ENCODE measurements at places on chromosomes 13 and 19.

GRCh38 chr19:3699741-3700241 lies 477 bp downstream of the PIP5K1C start:
- no peak for DNase-seq

DNA sequence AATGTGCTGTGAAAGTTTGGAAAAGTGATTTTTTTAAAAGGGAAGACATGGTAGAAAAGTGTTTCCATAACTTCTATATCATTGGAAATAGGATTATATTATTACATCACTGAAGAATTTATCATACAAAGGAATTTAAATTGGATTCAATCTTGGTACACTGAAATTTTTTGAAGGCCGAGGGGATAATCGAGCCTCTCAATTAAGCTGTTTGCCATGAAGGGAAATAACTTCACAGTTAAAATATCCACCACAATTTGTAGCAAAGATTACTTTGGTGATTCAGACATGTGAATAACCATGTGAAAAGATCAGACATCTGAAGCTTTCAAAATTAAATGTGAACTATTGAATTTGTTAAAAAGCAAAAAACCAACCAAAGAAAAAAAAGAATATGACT lies 215.3 kb downstream of the KLF5 start:
- DNase-seq: no peak

- DNase-seq: no peak
Observed at GRCh38 chr13:81488021-81488420, 1147.1 kb upstream of the SPRY2 start.

- DNase-seq: no peak
Observed at GRCh38 chr13:49443357-49443703, 534 bp downstream of the CAB39L start.

DNA sequence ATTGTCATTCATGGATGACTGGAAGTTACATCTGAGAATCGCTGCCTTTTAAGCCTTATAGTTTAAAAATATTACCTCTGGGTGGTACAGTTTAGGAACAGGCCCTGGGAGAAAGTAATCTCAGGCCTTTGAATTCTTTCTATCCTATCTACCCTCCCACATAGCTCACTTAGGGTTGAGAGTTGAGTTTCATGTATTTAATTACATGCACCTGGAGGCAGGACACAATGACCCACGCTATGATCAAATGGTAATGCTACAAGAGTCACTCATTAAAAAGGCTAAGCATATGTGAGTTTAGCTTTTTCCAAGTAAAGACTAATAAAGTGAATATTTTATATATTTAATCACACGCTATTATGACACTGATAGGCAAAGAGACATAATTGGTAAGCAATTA lies 25.3 kb upstream of the MED4 start:
- DNase-seq: no peak

DNA sequence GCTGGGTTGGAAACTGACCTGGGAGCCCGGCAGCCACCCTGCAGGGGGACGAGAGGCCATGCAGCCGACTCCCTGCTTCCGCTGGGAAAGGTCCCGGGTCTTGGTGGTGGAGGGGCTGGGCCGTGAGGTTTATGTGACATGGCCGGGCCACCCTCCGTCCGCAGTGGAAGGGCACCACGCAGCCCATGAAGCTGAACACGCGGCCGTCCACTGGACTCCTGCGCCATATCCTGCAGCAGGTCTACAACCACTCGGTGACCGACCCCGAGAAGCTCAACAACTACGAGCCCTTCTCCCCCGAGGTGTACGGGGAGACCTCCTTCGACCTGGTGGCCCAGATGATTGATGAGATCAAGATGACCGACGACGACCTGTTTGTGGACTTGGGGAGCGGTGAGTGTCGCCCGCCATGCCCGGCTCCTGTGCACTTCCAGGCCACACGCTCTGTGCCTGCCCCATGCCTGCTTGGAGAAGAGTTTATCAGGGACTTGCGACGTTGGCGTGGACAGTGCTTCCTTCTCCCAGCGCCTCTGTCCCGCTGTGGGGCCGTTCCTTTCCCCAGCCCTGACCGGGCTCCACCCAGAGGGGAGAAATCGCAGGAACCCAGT lies 27.2 kb downstream of the DOT1L start:
- no peak for DNase-seq

DNA sequence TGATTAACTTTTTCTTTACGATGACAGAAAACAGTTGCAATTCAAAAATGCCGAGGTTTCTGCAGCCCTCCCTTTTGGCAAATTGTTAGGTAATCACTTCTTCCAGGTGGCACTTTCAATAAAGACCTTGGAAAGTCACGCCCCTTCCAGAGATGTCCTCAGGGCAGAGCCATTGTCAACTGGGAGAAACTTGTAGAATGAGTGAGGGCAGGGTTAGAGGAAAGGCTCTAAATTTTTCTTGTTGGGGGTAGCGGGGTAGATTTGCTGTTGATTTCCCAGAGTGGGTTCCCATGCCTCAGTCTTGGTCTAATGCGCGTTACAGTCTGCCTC lies 421.1 kb downstream of the FGF9 start:
- DNase-seq: no peak

DNA sequence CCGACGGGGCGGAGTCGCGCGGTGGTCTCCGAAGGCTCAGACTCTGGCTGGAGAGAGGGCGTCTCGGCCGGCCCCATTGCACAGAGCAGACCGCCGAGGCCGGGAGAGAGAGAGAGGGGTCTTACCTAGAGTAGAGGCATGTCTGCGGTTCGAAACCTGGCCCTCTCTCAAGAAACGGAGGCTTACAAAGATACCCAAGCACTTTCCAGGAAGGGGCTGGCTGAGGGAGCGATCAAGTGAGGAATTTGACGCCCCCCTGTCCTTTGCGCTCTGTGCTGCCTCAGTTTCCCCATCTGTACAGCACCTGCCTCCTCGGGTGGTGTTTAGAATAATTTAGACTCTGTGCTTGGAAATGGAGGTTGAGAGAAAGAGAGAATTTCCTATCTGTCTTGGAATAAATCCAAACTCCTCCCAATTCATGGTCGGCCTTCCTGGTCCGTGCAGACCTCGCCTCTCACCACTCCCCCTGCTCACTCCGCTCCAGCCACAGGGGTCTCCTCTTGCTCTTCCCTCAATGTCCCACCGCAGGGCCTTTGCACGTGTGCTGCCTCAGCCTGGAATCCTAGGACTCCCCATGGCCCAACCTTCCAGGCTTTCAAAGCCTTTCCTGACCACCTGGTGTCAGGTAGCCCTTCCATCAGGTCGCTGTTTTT lies 658 bp upstream of the ISOC2 start:
- DNase-seq: no peak

DNA sequence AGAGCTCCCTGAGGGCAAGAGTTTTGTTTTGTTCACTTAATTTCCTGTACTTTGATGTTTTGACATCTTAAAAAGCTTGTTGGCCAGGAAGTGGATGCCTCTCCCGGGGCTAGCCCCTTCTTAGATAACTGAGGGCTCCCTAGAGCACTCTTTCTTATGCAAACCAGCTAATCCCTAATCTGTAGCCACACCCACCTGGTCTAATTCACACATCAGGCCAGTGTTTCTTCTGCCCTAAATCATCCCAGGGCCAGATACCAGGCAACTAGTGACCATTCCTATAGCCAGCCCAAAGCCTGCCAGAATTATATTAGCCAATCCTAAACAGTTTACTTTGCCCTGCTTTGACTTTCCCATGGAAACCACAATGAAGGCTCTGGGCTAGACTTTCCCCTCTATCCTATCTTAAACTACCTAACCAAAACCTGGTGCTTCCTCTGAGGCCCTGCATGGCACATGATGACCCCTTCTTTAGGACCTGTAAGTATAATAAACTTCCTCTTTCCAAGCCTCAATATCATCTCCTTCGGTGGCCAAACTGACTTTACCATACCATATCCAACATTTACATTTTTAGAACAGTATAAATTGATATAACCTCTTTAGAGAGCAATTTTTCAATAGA lies 24.8 kb downstream of the WBP4 start:
- no peak for DNase-seq

- no peak for DNase-seq
Observed at GRCh38 chr13:99985241-99985874, 3.8 kb downstream of the ZIC2 start.

- DNase-seq: no peak
Observed at GRCh38 chr19:46890423-46891170, 29.8 kb downstream of the ARHGAP35 start.

GRCh38 chr13:60494296-60494695 lies 97.3 kb downstream of the TDRD3 start:
- no peak for DNase-seq

DNA sequence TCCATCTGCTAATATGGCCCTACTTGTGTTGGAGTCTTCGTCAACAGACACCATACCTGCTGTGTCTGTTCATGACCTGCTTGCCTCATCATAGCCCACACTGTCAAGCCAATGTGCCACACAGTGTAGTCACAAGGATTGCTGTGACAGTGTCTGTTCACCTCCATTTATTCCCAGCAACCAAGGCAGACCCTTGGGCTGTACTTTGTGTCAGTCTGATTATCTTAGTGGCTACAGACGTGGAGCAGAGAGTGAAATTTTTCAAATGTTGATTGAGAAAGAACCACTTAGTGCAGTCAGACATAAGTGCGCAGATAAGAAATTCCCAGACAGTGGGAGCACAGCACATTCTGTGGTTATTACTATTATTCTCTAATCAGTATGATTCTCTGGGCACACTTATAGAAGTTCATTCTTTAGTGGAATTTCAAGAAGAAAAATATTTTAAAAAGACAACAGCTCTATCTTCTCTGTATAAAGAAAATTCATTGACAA lies 184.6 kb downstream of the GPC6 start:
- no peak for DNase-seq

GRCh38 chr13:48492470-48493065 lies 40.3 kb downstream of the RCBTB2 start:
- no peak for DNase-seq

- DNase-seq: no peak
Observed at GRCh38 chr13:30802501-30802900, 67.2 kb downstream of the ALOX5AP start.

GRCh38 chr13:32105653-32106313 lies 74.2 kb downstream of the FRY start:
- no peak for DNase-seq

Measured in NCI-H187 treated with DMSO at 0.1 percent for 48 hours (cell line).